ENCODE measurements at places on chromosomes 7 and 10. TPM values are rescaled to one million over a fixed set of nuclear protein-coding genes. Genes with fewer than 3 reads are reported as not detected.

GRCh38 chr7:140084972-140085371, 22.2 kb upstream of the PARP12 start:
- no peak overlapping the region for H3K4me3 ChIP-seq
- DNase-seq, result no peak
- H3K4me1 ChIP-seq, result no peaks in the 10 kb centered on the region
- H3K27me3 ChIP-seq, result no peaks in the 10 kb centered on the region
- H3K36me3 ChIP-seq, result no peaks in the 10 kb centered on the region
- H3K27ac ChIP-seq, result no peak overlapping the region

- no peaks in the 10 kb centered on the region for H3K27me3 ChIP-seq
- H3K27ac ChIP-seq, result no peak overlapping the region
- H3K4me3 ChIP-seq, result no peak overlapping the region
- no peak for DNase-seq
- H3K36me3 ChIP-seq, result no peaks in the 10 kb centered on the region
Observed at GRCh38 chr10:6185039-6185716, 17.6 kb upstream of the PFKFB3 start.

GRCh38 chr10:69938541-69938991, 114.1 kb upstream of the MACROH2A2 start:
- H3K4me1 ChIP-seq, result no peaks in the 10 kb centered on the region
- no peaks in the 10 kb centered on the region for H3K36me3 ChIP-seq
- no peaks in the 10 kb centered on the region for H3K27me3 ChIP-seq
- H3K27ac ChIP-seq, result no peak overlapping the region
- H3K4me3 ChIP-seq, result no peak overlapping the region
- no peak for DNase-seq

GRCh38 chr10:104406715-104407650, 53.4 kb downstream of the CFAP58 start:
- no peaks in the 10 kb centered on the region for H3K27me3 ChIP-seq
- no peaks in the 10 kb centered on the region for H3K36me3 ChIP-seq
- H3K4me3 ChIP-seq, result no peak overlapping the region

DNA sequence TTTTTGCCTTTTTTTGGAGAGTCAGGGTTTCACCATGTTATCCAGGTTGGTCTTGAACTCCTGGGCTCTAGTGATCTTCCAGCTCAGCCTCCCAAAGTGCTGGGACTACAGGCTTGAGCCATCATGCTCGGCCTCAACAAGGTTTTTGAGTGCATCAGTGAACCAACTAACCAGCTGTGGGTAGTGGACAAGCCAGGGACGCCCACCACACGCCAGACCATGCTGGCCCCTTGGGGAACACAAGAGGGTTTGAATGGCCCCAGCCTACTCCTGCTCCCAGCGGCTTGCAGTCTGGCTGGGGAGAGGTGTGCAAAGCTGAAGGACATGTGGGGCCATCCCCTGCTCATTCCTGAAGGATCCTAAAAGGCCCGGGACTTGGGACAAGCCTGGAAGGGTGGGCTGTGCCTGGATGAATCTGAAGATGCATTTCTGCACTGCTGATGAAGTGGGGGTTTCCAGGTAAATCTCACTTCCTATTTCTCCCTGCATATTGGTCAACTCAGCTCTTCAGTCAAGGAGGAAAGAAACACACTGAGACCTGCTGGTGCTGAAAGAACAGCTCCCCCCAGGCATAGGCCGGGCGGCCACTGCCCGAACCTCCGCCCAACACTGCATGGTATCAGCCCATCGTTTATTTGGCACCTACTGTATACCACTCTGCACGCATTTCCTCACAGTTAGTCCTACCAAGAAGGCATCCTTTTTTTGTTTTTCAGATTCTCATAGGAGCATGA, 6.9 kb downstream of the MMD2 start:
- H3K4me1 ChIP-seq, result no peaks in the 10 kb centered on the region
- no peak overlapping the region for H3K27ac ChIP-seq
- H3K36me3 ChIP-seq, result no peaks in the 10 kb centered on the region
- H3K27me3 ChIP-seq, result no peaks in the 10 kb centered on the region
- peak; percentile 62 for DNase-seq

- H3K4me1 ChIP-seq, result no peaks in the 10 kb centered on the region
- H3K4me3 ChIP-seq, result no peak overlapping the region
- DNase-seq, result no peak
- H3K27me3 ChIP-seq, result no peaks in the 10 kb centered on the region
- no peak overlapping the region for H3K27ac ChIP-seq
Observed at GRCh38 chr7:13024121-13024674, 336.8 kb downstream of the ARL4A start.

- H3K4me3 ChIP-seq, result no peak overlapping the region
- no peak for DNase-seq
- no peaks in the 10 kb centered on the region for H3K27me3 ChIP-seq
- peaks cover 9% of the 10 kb centered on the region for H3K36me3 ChIP-seq
Observed at GRCh38 chr10:86840498-86840897, 84.1 kb downstream of the BMPR1A start.

DNA sequence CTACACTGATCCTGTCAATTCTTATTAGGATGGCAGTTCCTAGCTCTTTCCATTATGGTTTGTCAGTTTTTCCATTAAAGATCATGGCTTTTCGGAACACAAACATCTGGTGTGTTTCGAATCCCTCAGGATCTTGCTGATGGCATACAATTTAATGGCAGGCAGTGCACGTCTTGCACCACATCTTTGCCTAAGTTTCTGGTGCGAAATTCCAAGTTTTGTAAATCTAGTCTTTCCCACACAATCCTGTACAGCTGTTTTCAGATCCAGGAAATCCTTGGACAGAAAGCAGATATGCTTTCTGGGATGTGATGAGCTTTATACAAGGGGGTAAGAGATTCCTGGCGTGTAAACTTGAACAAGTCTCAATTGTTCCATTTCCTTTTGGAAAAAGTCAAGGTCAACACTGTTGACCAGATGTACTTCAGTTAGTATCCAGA, 224.3 kb upstream of the PHYHIPL start:
- no peak overlapping the region for H3K4me3 ChIP-seq
- H3K4me1 ChIP-seq, result no peaks in the 10 kb centered on the region

- no peak overlapping the region for H3K27ac ChIP-seq
- H3K4me3 ChIP-seq, result no peak overlapping the region
- no peaks in the 10 kb centered on the region for H3K4me1 ChIP-seq
- no peaks in the 10 kb centered on the region for H3K36me3 ChIP-seq
- no peaks in the 10 kb centered on the region for H3K27me3 ChIP-seq
Observed at GRCh38 chr10:7608001-7608400, 58.8 kb downstream of the ITIH5 start.

DNA sequence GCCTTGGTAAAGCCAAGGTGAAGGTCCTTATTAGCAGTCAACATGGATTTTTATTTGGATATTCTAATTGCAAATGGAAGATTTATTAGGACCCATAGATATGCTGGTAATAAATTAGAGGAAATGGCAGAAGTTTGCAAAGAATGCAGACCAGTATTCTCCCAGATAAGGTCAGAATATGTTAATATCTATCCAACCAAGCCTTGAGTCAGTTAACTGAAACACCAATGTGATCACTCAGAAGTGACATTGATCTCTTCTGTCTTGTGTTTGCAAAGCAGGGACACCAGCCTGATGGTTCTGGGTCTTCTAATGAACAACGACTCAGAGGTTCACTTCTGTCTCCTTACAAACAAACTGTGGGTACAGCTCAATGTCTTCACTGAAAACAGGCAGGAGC, 21.5 kb downstream of the UROS start:
- no peaks in the 10 kb centered on the region for H3K4me1 ChIP-seq
- H3K27me3 ChIP-seq, result no peaks in the 10 kb centered on the region
- no peak for DNase-seq
- H3K27ac ChIP-seq, result no peak overlapping the region
- H3K4me3 ChIP-seq, result no peak overlapping the region
- peaks cover 17% of the 10 kb centered on the region for H3K36me3 ChIP-seq

DNA sequence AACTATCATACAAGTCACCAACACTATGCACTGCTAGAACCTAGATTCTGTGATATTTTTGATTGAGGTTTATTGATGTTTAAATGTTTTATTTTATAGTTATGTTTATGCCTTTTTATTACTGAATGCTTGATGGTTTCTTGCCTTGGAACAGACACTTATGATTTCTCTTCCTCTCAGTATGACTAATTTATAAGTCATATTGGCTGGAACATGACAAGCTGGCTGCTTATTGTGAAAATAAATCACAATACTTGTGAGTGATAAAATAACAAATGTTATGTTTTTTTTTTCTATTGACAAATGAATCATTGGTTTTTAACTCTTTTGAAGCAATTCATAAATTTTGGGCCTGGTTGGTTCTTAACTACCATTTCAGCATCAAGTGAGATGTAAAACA, 142.0 kb upstream of the MALRD1 start:
- no peak for DNase-seq
- no peaks in the 10 kb centered on the region for H3K4me1 ChIP-seq
- no peak overlapping the region for H3K27ac ChIP-seq
- no peaks in the 10 kb centered on the region for H3K36me3 ChIP-seq

GRCh38 chr10:48792687-48793096, 108.0 kb downstream of the WDFY4 start:
- no peaks in the 10 kb centered on the region for H3K4me1 ChIP-seq
- no peaks in the 10 kb centered on the region for H3K36me3 ChIP-seq
- DNase-seq, result no peak
- no peak overlapping the region for H3K4me3 ChIP-seq
- no peak overlapping the region for H3K27ac ChIP-seq

DNA sequence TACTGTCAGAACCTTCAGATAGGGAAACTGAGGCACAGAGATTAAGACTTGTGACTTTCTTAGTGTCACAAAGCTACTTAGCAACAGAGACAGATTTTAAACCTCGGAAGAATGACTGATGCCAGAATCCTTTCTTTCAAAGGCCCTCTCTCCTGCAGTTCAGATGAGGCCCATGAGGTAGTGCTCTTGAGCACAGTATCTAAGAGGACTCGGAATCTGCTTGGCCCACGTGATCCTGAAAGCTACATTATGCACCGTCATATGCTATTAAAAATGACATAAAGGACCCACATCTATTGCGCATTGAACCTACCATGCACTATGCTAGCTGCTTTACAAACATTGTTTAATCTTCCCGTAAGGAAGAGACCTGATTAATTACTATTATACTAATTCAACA, 355.9 kb downstream of the SFMBT2 start:
- H3K4me1 ChIP-seq, result no peaks in the 10 kb centered on the region
- no peak for DNase-seq
- H3K27me3 ChIP-seq, result no peaks in the 10 kb centered on the region
- H3K27ac ChIP-seq, result no peak overlapping the region
- no peaks in the 10 kb centered on the region for H3K36me3 ChIP-seq

DNA sequence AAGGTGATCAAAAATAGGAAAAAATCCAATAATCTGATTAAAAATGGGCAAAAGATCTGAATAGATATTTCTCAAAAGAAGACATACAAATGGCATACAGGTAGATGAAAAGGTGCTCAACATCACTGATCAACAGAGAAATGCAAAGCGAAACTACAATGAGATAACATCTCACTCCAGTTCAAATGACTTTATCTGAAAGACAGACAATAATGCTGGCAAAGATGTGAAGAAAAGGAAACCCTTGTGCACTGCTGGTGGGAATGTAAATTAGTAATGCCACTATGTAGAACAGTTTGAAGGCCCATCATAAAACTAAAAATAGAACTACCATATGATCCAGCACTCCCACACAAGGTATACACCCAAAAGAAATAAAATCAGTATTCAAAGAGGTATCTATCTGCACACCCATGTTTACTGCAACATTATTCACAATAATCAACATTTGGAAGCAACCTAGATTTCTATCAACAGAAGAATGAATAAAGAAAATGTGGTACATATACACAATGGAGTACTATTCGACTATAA, 85.0 kb downstream of the LRRN3 start:
- H3K4me1 ChIP-seq, result no peaks in the 10 kb centered on the region
- H3K36me3 ChIP-seq, result no peaks in the 10 kb centered on the region
- H3K27me3 ChIP-seq, result no peaks in the 10 kb centered on the region
- DNase-seq, result no peak
- H3K4me3 ChIP-seq, result no peak overlapping the region

DNA sequence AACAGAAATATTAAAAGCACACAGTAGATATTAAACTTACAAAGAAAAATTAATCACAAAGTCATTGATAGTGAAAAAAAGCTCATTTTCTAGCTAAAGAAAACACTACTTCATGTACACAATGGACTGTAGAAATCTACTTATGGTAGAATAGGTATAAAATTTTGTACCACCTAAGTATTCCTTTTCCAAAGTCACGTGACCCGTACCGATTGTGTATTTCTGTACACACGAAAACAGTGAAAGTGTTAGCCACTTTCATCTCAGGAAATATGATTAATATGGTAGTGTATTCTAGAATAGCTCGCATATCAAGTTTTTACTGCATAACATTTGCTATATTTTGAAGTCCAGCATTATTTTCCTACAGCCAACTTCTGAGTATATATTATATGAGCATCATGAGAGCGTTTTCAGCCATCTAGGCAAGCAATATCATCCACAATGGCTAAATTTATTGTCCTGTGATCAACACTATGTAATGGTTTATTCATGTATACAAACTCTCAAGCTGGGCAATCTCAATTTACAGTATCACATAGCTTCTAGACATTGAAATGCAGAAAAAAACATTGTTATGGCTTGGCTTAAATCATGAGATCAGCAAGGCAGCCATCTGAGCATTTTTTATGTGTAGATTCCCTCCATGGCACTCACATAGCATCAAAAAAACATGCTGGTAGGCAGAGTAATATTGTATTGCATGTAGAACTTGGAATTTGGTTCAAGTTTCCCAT, 114.7 kb downstream of the CD36 start:
- H3K27me3 ChIP-seq, result no peaks in the 10 kb centered on the region
- no peaks in the 10 kb centered on the region for H3K36me3 ChIP-seq
- no peak for DNase-seq
- no peaks in the 10 kb centered on the region for H3K4me1 ChIP-seq
- no peak overlapping the region for H3K4me3 ChIP-seq

DNA sequence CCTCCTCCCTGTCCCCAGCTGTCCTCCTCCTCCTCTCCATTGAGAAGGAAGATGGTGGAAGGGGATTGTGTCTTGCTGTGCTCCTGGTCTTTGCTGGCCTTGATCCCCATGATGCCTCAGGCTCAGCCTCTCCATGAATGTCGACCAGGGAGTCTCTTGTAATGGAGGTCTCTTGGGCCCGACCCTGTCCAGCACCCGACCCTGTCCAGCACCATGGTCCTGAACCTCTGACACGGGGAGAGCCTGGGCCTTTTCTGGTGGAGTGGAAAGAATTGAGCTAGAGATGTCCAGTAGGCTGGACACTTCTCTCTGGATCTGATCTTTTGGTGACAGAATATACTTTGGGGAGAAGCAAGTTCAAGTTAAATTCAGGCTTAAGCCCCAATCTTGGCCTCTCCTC, 42.3 kb upstream of the HMX3 start:
- DNase-seq, result no peak
- H3K27me3 ChIP-seq, result no peaks in the 10 kb centered on the region
- H3K4me1 ChIP-seq, result no peaks in the 10 kb centered on the region

Gene LRRC4
- 10.4 TPM for total RNA-seq

Gene LIPK
- total RNA-seq, result not detected

Gene CPXM2
- 1.9 TPM for total RNA-seq

Gene SFTPD
- 0.24 TPM for total RNA-seq

Gene C10orf143
- total RNA-seq, result 0.94 TPM

Gene BMPER
- 0.20 TPM for total RNA-seq

Gene OPN1SW
- total RNA-seq, result not detected

Gene ACTL6B
- 0.33 TPM for total RNA-seq

Gene PRLHR
- total RNA-seq, result not detected

Gene SPDYE11
- total RNA-seq, result not detected

Gene ABLIM1
- 32.1 TPM for total RNA-seq

Gene SPAM1
- total RNA-seq, result not detected

Gene SPDYE2
- total RNA-seq, result not detected

Gene TMEM229A
- total RNA-seq, result 0.46 TPM

Gene SEC31B
- total RNA-seq, result 6.6 TPM

Gene MRC1
- not detected for total RNA-seq

Gene MRLN
- not detected for total RNA-seq

Gene TBRG4
- 127 TPM for total RNA-seq

Gene RAPGEF5
- total RNA-seq, result 13.3 TPM

Data from H9 (cell line).